Esophagus squamous epithelium (tissue), 5 donors: ENCODE measurements at places on chromosomes 1 and 21. TPM values are rescaled to one million over a fixed set of nuclear protein-coding genes. Genes with fewer than 3 reads are reported as not detected.

The NCAM2 gene
- not detected for total RNA-seq

The ACOT11 gene
- total RNA-seq, result 10.1 TPM

The CFHR5 gene
- not detected for total RNA-seq

The LINGO4 gene
- total RNA-seq, result not detected

The ATP1A4 gene
- 0.19 TPM for total RNA-seq

The ASCL5 gene
- total RNA-seq, result not detected

The ZNF687 gene
- 28.5 TPM for total RNA-seq

The EFNA3 gene
- 20.0 TPM for total RNA-seq

The KCNJ6 gene
- not detected for total RNA-seq

The TRIM62 gene
- 8.3 TPM for total RNA-seq

The FBLIM1 gene
- 29.4 TPM for total RNA-seq

The PBX1 gene
- total RNA-seq, result 21.6 TPM

The DCAF6 gene
- 43.4 TPM for total RNA-seq

The RGS13 gene
- total RNA-seq, result not detected

The TFF3 gene
- total RNA-seq, result 1.4 TPM

The SIPA1L2 gene
- total RNA-seq, result 41.7 TPM

The KCNN3 gene
- total RNA-seq, result 1.7 TPM

The APOBEC4 gene
- not detected for total RNA-seq

The ADGRL2 gene
- total RNA-seq, result 59.8 TPM

The CELSR2 gene
- total RNA-seq, result 43.5 TPM

The BACE2 gene
- 51.5 TPM for total RNA-seq

The CEP170 gene
- total RNA-seq, result 10.4 TPM

The ZNF692 gene
- 35.7 TPM for total RNA-seq

The NIBAN1 gene
- total RNA-seq, result 23.8 TPM

The RIMS3 gene
- total RNA-seq, result 1.8 TPM

The CASQ2 gene
- 6.3 TPM for total RNA-seq

The S100A8 gene
- total RNA-seq, result 16,310 TPM

The AHDC1 gene
- 32.2 TPM for total RNA-seq

The OR2AK2 gene
- not detected for total RNA-seq

The SHCBP1L gene
- total RNA-seq, result not detected

The KLF17 gene
- not detected for total RNA-seq

The PRAMEF5 gene
- total RNA-seq, result not detected

The TRIM33 gene
- 27.4 TPM for total RNA-seq

The CLEC20A gene
- total RNA-seq, result not detected

The YIPF1 gene
- total RNA-seq, result 15.8 TPM

The LRRN2 gene
- total RNA-seq, result 1.8 TPM

The FLG2 gene
- 0.13 TPM for total RNA-seq

The LRRC39 gene
- not detected for total RNA-seq

The DNASE2B gene
- total RNA-seq, result not detected

The KRTAP13-2 gene
- not detected for total RNA-seq

The HJV gene
- not detected for total RNA-seq

The IER5 gene
- total RNA-seq, result 21.6 TPM

The ADAMTS5 gene
- 16.2 TPM for total RNA-seq
